ENCODE measurements at places on chromosomes 13 and 19.

- no peak for DNase-seq
These were observed 4.4 kb upstream of the CHAMP1 start for GRCh38 chr13:114309806-114310410.

- DNase-seq = no peak
These were observed 20.1 kb upstream of the ZNRF4 start for GRCh38 chr19:5434970-5435641.

GRCh38 chr19:17843292-17843827 is 4.4 kb downstream of the JAK3 start:
- no peak for DNase-seq

DNA sequence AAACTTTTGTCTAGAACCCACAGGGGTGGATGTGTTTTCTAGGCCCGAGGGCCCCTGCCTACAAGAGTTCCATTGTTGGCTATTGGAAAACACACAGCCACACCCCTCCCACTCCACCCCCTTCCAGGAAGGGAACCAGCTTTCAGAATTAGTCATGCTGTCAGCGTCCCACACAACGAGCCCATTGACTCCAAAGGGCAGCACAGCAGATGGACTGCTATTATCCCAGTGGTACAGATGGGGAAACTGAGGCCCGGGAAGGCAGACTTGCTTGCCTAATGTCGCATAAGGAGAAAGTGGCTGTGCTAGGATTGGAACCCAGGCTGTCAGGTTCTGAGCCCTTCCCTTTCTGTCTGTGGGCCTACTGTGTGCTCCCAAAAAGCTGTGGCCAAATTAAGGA is 8.1 kb upstream of the FXYD3 start:
- DNase-seq = no peak

GRCh38 chr13:111049791-111050538 is 65.1 kb upstream of the ARHGEF7 start:
- no peak for DNase-seq

DNA sequence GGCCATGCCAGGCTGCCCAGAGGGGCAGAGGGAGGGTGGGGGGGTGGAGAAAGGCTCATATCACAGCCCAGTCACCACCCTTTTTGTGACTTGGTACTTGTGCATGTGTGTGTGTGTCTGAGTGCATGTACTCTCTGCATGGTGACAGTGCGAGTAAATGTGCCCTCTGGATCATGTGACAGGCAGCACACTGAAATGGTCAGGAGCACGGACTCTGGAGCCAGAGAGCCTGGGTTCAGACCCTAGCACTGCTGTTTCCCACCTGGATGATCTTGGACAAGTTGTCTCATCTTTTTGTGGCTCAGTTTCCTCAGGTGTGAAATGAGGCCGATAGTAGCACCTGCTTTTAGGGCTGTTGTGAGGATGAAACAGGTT is 2.0 kb downstream of the CIC start:
- no peak for DNase-seq
